ENCODE measurements at places on chromosomes 13 and 19.

GRCh38 chr13:26037302-26037701, 14.5 kb downstream of the SHISA2 start:
- DNase-seq: no peak

GRCh38 chr19:4567584-4568071, 8.1 kb upstream of the SEMA6B start:
- DNase-seq: no peak

DNA sequence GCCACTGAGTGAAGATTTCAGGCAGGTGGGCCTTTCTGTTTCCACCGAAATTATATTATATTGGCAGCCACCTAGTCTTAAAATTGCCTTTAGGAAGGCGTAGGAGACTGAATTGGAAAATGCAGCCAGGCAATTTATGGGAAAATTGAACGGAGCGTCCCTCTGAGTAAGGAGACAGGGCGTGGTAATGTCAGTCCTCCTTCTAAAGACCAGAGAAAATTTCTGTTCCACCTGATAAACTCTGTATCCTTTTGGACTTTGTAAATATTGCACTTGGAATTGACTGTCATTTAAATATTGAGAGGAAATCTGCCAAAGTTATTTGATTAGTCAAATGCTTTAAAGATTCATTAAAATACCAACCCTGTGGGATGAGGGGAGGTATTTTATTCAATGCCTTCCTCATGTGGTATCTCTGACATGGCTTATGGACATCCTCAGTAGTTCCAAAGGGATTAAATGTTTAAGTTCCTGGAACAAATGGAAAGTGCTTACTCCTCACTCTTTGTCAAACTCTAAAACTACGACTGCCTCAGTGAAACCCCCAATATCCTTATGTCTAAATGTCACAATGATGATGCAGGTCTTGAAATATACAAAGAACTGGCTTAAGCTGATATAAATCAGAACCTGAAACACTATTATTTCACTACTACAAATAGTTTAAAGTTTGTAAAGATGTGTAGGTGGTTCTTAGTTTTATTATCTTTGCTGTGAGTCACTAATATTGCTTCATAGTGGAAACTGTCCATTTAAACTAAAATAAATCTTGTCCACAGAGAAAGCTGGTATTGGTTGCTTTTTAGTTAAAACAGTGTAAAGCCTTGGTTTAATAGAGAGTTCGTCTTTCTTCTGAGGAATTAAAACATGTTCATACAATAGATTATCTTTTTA, 203.2 kb downstream of the FGF14 start:
- DNase-seq: no peak

DNA sequence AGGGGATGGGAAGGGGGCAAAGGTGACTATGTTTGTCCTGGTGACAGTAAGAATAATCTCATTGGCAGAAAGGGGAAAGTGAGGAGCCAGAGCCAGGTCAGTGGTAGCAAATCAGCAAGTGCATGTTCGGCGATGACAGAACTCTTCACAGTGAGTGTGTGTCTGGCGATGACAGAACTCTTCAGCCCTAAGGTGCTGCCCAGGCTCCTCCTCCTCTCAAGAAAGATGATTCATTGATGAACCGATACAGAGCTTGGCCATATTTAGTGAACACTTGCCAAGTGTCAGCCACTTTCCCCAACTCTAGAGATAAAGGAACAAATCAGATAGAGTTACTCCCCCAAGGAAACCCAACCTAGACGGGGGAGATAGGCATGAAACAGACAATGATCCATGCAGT, 199.3 kb upstream of the UBL3 start:
- DNase-seq: no peak

DNA sequence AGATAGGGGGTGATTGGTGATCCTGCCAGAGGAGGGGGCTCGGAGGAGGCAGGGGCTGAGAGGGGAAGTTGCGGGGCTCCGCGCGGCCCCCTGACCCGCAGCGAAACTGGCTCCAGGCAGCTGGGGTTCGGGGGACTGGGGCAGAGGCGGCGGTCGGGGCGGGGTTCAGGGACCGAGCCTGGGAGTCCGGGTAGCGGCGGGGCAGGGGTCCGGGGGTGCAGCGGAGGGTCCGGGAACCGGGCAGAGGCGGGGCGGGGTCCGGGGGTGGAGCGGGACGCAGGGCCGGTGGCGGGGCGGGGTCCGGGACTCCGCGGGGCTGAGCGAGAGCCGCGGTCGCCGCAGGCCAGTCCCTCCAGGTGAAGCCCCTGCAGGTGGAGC, 1.2 kb downstream of the MADCAM1 start:
- DNase-seq: no peak

DNA sequence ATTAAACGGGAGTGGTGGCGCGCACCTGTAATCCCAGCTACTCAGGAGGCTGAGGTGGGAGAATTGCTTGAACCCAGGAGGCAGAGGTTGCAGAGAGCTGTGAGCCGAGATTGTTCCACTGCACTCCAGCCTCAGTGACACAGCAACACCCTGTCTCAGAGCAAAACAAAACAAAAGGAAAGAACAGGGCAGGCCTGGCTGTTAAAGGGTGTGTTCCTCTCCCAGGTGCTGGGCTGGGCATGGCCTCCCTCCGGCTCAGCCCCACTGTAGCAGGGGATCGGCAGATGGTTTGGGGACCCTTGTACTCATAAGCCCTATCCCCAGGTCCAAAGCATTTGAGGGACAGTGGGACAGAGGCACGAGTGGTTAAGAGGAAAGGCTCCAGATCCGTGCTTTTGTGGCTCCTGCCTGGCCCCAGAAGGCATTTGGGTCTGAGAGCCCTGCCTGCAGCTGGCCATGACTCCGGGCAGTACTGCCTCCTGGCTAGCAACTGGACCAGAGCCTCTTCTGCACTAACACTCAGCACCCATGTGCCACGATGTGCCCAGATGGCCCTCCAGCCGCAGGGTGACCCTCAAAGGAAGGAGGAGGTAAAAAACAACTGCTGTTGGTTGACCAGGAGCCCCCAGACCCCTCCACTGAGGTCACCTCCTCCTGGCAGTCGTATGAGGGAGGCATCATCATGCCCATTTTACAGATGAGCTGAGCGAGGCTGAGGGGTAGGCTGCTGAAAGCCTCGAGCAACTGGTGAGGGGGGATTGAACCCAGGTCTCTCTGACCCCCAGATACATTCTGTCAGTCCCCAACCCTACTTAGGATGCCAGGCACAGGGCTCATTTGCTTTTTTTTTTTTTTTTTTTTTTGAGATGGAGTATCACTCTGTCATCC, 10.0 kb downstream of the RFX1 start:
- no peak for DNase-seq

DNA sequence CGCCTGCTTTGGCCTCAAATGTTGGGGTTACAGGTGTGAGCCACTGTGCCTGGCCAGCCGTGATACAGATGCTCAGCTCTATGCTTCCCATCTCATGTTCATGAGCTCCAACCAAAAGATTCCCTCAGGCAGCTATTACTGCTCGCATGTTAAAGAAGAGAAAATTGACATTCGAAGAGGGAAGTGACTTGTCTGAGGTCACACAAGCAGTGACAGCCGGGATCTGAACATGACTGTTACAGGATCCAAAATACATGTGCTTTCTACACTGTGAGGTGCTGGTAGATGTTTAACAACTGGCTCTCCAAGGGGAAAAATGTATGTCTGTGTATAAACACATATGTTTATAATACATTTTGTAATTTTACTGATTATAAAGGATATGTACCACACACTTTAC, 11.3 kb downstream of the FPR1 start:
- no peak for DNase-seq

GRCh38 chr13:98143157-98143553, 261 bp downstream of the FARP1 start:
- DNase-seq: no peak

GRCh38 chr19:10418485-10419199, 1.7 kb upstream of the PDE4A start:
- DNase-seq: no peak

DNA sequence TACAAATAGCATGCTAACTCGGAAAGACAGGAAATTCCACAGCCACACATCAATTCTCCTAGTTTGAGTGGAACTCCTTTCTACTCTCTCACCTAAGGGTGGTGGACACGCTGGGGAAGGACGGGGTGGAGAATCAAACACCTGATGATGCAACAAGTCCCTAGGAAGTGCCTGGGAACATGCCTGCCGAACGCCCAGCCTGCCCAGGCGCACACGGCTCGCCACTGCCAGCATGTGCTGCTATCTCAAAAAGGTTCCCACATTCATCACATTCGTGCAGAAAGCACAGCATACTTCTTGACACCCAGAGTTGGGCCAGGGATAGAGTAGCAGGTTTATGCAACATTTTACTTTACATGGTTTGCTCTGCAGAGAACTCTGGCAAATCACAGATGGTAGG, 164.6 kb downstream of the ABCC4 start:
- DNase-seq: no peak

DNA sequence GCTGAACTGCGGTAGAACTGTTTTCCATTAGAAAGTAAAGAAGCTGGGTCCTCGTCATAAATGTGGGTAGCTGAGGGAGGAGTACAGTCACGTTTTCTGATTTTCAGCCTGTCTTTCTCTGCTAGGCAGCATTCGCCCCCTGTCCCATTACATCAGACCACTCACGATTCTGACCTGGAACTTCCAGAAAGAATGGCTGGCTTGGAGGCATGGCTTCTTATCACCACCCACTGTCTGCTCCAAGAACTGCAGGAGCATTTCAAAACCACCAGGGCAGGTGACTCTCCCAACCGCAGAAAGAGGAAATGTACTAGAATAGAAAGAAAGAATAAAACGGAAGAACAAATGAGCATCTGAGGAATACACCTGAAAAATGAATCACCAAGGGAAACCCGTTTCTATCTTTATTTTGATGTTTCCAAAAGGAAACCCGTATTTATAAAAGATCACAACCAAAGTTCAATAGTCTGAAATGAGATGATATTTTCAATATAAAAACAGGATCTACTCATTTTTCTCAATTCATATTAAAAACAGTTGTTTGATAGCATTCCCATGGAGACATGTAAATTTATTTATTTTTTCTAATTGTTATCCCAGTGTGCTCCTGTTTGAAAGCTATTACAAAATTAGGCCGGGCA, 22.1 kb upstream of the POMP start:
- DNase-seq: peak; percentile 23

GRCh38 chr13:45224176-45224575, 23.3 kb upstream of the KCTD4 start:
- peak; percentile 43 for DNase-seq

DNA sequence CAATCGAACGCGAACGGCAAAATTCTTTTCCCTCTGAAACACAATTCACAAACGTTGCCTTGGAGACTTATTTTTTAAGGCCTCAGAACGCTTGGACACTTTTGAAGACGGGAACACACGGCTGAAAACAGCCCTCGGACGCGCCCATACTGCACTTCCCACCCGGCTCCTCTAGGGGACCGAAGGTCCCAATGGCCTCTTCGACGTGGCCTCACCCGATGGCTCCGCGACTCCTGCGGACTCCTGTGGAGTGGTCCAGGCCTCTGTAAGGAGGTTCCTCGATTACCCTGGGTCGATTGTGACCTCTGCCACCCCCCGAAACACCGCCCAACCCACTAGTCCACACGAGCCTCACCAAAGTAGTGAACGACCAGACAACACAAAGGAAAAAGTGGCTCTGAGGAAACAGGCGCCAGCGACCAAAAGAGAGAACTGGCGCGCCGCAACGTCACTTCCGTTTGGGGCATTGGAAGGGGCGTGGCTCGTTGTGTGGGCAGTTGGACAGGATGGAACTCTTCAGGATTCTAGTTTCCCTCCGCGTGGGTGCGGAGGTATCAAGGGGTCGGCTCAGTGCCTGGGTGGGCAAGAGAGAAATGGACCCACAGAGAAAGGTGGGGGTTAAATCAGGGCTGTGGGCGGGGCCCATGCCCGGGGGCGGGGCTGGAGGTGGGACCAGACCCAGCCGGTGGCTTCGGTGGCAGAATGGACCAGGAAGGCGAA, at the start of gene ZNF560:
TSS of gene ZNF560 (minus strand) at position 434 of the 720 bp plus-strand sequence. CDS start 23,303 bp downstream, outside the sequence.
- DNase-seq: no peak

DNA sequence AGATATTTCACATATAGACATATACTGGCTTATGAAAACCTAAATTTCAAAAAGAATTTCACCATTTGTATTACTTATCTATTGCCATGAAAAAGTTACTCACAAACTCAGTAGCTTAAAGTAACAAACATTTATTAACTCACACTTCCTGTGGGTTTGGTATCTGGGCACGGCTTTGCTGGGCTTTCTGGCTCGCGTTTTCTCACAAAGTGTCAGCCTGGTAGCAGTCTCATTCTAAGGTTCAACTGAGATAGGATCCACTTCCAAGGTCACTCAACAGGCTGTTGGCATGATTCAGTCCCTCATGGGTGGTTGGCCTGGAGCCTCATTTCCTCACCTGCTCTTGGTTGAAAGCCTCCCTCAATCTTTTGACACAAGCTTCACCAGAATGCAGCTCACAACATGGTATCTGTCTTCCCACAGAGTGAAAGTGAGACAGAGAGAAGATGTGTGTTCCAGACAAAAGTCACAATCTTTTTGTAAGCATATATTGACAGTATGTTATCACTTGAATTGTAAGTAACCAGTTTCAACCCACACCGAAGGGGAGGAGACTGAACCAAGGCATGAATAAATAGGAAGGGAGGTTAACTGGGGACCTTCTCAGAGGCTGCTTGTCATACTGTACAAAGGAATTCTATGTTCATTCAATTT, 1065.8 kb upstream of the SPRY2 start:
- DNase-seq: no peak
